ENCODE measurements at places on chromosomes 16 and 17.

- no peak for DNase-seq
Observed at GRCh38 chr16:84450176-84450865, 54.1 kb downstream of the MEAK7 start.

GRCh38 chr16:10918294-10919002 is 23.8 kb downstream of the DEXI start:
- DNase-seq, result peak; percentile 79

- DNase-seq, result no peak
Observed at GRCh38 chr17:68199837-68200688, 47.8 kb upstream of the AMZ2 start.

GRCh38 chr16:88070341-88070740 is 119.1 kb downstream of the BANP start:
- DNase-seq, result no peak

Data from NCI-H2081 (cell line).